ENCODE measurements at places on chromosomes 2 and 18.

- DNase-seq = no peak
Measured at GRCh38 chr2:111148225-111148873, 27.6 kb downstream of the BCL2L11 start.

GRCh38 chr18:79102886-79103285 lies 33.7 kb downstream of the ATP9B start:
- DNase-seq = no peak

GRCh38 chr2:191038241-191038725 lies 24.3 kb upstream of the STAT1 start:
- no peak for DNase-seq

- DNase-seq = no peak
Measured at GRCh38 chr18:50832754-50833153, 12.9 kb upstream of the MRO start.

DNA sequence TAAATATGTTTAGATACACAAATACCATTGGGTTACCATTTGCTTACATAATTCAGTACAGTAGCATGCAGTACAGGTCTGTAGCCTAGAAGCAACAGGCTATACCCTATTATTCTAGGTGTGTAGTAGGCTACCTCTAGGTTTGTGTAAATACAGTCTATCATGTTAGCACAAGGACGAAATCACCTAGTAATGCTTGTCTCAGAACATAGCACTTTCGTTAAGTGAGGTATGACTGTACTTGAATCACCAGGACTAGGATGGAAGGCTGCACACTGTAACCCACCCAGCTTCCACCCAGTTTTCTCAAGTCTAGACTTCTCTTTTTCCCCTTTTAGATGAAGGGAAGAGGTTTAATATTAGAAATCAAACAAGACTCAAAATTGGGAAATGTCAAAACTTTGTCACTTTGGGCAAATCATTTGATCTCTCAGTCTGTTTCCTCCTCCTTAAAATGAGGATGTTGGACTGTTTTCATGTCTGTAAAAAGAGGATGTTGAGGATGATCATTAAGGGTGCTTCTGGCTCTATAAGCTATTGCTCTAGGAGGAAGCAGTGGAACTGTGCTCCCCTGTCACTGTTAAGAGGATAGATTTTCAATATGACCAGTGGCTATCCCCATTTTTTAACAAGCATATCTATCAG lies 3.7 kb upstream of the SOCS6 start:
- DNase-seq = no peak

All from SK-N-MC (cell line).